Activated CD4-positive, alpha-beta T cell treated with anti-CD3 and anti-CD28 coated beads for 1 hour (primary cell): ENCODE measurements at places on chromosomes 3 and 15.

DNA sequence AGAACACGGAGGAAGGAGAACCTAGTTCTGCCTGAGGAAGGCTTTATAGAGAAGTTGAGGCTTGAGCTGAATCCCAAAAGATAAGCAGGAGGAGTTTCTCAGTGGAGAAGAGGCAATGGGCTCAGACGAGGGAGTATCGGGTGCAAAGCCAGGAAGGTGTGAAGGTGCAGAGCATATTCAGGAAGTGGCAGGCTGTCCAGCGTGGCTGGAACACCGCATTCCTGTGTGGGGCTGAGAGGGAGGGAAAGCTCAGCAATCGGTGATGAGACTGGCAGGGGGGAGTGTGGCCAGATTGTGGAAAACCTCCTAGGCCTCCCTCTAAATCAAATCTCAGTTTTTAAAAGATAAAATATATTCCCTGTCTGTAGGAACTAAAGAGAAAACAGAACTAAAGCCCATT, 63.0 kb downstream of the ARHGAP31 start:
- DNase-seq, result no peak

DNA sequence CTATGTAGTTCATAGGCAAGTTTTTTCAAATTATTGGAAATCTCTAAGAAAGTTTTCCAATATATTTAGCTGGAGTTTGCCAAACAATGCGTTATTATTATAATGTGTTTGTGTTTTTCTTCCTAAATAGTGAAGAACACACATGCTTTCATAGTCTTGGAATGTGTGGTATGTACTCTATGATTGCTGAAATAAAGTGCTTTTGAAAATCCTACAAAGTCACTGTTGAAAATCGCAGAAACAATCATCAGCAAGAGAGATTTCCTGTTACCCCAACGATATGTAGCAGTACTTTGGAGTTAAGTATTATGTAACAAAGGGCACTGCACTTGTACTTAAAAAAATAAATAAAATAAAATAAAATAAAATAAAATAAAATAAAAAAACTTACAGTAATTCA, 796.2 kb downstream of the NAALADL2 start:
- no peak for DNase-seq

GRCh38 chr3:154794814-154795445, 285.2 kb upstream of the MME start:
- no peak for DNase-seq

DNA sequence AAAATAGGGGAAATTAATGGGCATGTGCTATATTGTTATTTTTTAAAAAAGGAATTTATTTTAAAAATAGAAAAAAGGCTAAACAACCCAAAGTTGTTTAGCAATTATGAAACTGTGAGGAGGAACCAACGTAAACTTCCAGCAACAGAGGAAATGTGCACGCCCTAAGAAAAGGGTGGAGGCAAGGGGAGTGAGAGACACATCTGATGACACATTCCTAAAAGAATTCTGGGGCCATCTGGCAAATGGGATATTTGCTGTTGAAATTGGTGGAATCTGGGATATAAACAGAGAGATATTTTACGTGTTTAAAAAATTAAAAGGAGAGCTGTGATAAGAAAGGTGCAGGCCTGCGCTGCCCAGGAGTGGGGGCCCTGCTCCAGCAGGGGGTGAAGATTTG, 50.8 kb upstream of the MUC13 start:
- no peak for DNase-seq

GRCh38 chr3:157127831-157128767, 31.8 kb downstream of the CCNL1 start:
- peak; percentile 43 for DNase-seq

DNA sequence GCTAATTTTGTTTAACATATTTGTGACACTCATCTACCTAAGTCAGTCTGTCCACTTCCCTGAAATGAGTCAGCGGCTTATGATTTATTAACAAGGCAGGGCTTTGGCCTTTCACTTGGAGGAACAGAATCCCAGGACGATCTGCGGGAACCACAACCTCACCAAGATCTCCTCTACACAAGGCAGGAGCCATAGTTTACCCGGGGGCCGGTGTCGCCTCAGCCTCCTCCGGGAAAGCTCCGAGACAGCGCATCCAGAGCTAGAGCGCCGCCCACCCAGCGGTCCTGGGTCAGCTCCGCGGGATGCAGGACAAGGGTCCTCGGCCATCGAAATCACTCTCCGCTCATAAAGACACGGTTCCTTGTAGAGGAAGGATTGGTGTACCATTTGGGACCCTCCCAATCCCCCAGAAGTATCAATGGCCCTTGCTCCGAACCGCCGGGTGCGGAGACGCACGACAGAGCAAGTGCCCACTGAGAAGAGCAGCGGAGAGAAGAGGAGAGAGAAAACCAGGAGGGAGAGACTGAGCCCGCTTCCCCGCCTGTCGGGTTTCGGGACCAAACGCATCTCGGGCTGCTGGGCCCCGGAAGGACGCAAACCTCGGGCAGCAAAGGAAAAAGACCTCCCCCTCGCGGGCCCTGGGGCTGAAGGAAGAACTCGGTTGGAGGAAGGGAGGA, 13.1 kb upstream of the ALCAM start:
- no peak for DNase-seq

DNA sequence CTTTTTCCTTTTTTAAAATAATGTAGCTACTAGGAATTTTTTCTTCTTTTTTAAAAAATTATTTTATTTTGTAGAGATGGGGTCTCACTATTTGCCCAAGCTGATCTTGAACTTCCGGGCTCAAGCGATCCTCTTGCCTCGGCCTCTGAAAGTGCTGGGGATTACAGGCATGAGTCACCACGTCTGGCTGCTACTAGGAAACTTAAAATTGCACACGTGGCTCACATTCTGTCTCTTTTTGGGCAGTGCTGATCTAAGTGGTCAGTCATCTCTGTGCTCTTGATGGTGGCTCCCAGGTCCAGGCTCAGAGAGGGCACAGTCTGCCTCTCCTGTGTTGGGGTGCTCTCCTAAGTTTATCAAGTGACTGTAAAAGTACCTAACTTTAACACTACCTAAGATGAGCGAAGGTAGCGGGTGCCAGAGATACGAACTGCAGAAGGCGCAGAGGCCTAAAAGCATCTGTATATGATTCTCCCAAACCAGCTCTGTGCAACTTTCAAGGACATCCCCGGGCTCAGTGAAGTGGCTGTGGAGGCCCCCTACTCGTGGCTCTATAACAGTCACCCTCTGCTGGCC, 52.9 kb upstream of the SEC13 start:
- no peak for DNase-seq
